ENCODE measurements at places on chromosomes 11 and 22. TPM values are rescaled to one million over a fixed set of nuclear protein-coding genes. Genes with fewer than 3 reads are reported as not detected.

The MADD gene
- total RNA-seq, result 33.3 TPM

The DLG2 gene
- total RNA-seq, result 19.8 TPM

The WNT7B gene
- 0.10 TPM for total RNA-seq

The TRAF6 gene
- total RNA-seq, result 6.4 TPM

The BAIAP2L2 gene
- 5.6 TPM for total RNA-seq

The MRPL49 gene
- 64.9 TPM for total RNA-seq

The B4GAT1 gene
- total RNA-seq, result 41.9 TPM

The IL18 gene
- total RNA-seq, result 3.5 TPM

The MS4A6E gene
- total RNA-seq, result not detected

The NUP50 gene
- total RNA-seq, result 96.6 TPM

The SCGB1C1 gene
- total RNA-seq, result not detected

The LIF gene
- total RNA-seq, result 3.6 TPM

- no peaks in the 10 kb centered on the region for H3K36me3 ChIP-seq
- no peaks in the 10 kb centered on the region for H3K4me1 ChIP-seq
- no peak overlapping the region for H3K4me3 ChIP-seq
Measured at GRCh38 chr11:131447277-131447815, 76.9 kb downstream of the NTM start.

- peak; percentile 93 for DNase-seq
- H3K27ac ChIP-seq, result no peak overlapping the region
- no peaks in the 10 kb centered on the region for H3K36me3 ChIP-seq
- no peak overlapping the region for H3K4me3 ChIP-seq
- peaks cover 7% of the 10 kb centered on the region for H3K27me3 ChIP-seq
Measured at GRCh38 chr11:69915501-69916250, 96.5 kb upstream of the FGF3 start.

GRCh38 chr11:114270531-114271270 is 25.5 kb upstream of the NNMT start:
- no peaks in the 10 kb centered on the region for H3K27me3 ChIP-seq
- no peaks in the 10 kb centered on the region for H3K36me3 ChIP-seq
- no peaks in the 10 kb centered on the region for H3K4me1 ChIP-seq
- H3K4me3 ChIP-seq, result no peak overlapping the region
- no peak for DNase-seq
- no peak overlapping the region for H3K27ac ChIP-seq

- H3K36me3 ChIP-seq, result no peaks in the 10 kb centered on the region
- DNase-seq, result no peak
- no peaks in the 10 kb centered on the region for H3K27me3 ChIP-seq
- H3K27ac ChIP-seq, result no peak overlapping the region
- no peak overlapping the region for H3K4me3 ChIP-seq
Measured at GRCh38 chr11:115255006-115255762, 249.0 kb downstream of the CADM1 start.

GRCh38 chr11:119624102-119624615 is 104.8 kb downstream of the NECTIN1 start:
- no peak overlapping the region for H3K4me3 ChIP-seq
- H3K27me3 ChIP-seq, result no peaks in the 10 kb centered on the region
- no peaks in the 10 kb centered on the region for H3K36me3 ChIP-seq
- H3K4me1 ChIP-seq, result no peaks in the 10 kb centered on the region

DNA sequence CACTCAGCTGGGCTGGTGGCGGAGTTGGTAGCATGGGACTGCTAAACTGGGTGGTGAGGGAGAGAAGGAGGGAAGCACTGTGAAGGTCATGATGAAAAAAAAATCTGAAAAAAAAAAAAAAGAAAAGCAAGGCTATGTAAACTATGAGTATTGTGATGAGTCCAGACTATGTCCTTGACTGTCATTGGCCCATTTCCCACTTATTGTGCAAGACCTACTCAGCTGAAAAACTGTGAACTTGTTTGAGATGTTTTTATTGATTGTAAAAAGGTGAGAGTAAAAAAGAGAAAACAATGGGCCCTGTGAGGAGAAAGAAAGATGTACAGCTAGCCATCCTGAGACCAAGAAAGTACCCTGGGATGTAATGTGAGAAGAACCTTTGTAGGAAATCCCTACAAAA is 798.4 kb upstream of the TENM4 start:
- DNase-seq, result no peak
- H3K27me3 ChIP-seq, result no peaks in the 10 kb centered on the region
- peaks cover 6% of the 10 kb centered on the region for H3K36me3 ChIP-seq
- no peak overlapping the region for H3K4me3 ChIP-seq

- H3K4me3 ChIP-seq, result no peak overlapping the region
- no peak overlapping the region for H3K27ac ChIP-seq
- H3K4me1 ChIP-seq, result no peaks in the 10 kb centered on the region
- no peak for DNase-seq
- H3K36me3 ChIP-seq, result no peaks in the 10 kb centered on the region
Measured at GRCh38 chr11:6191742-6192141, 7.3 kb upstream of the OR52W1 start.

GRCh38 chr11:58592760-58593472 is 14.1 kb downstream of the ZFP91 start:
- no peak overlapping the region for H3K4me3 ChIP-seq
- H3K27me3 ChIP-seq, result no peaks in the 10 kb centered on the region
- no peaks in the 10 kb centered on the region for H3K4me1 ChIP-seq
- no peak for DNase-seq
- no peaks in the 10 kb centered on the region for H3K36me3 ChIP-seq
- H3K27ac ChIP-seq, result no peak overlapping the region

- H3K4me1 ChIP-seq, result peaks cover 8% of the 10 kb centered on the region
- H3K27me3 ChIP-seq, result no peaks in the 10 kb centered on the region
- H3K4me3 ChIP-seq, result peak overlapping the region; percentile 53
- DNase-seq, result peak; percentile 95
Measured at GRCh38 chr22:41237036-41237706, 3.6 kb downstream of the CHADL start.

DNA sequence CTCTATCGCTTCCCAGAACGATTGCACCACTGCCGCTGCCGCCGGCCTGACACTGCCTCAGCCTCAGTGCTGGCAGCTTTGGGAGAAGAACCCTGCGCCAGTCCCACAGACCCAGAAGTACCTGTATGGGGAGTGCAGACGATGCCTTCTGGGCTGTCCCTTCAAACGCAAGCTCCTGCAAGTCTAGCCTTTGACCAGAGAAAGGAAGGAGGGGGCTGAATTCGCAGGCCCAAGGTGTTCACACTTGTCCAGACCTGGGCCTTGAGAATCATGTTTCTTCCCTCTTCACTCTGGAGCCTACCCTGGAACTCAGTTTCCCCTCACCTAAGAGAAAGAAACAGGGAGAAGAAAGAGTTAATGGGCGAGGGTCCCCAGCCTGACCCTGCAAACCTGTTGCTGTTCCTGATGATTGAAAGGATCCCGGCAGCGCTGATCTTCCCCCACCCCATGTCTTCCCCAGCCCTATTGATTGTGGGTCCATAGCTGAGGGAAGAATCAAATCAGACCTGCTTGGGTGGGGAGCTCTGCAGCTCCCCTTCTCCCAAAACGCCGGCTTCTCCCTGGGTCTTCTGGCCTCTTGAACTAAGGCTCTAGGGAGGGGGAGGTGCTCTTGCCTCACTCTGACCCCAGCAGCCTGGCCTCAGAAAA is 786 bp upstream of the MCAM start:
- peak overlapping the region; percentile 86 for H3K4me3 ChIP-seq
- H3K27me3 ChIP-seq, result peaks cover 42% of the 10 kb centered on the region
- no peaks in the 10 kb centered on the region for H3K36me3 ChIP-seq
- no peak for DNase-seq
- no peak overlapping the region for H3K27ac ChIP-seq

DNA sequence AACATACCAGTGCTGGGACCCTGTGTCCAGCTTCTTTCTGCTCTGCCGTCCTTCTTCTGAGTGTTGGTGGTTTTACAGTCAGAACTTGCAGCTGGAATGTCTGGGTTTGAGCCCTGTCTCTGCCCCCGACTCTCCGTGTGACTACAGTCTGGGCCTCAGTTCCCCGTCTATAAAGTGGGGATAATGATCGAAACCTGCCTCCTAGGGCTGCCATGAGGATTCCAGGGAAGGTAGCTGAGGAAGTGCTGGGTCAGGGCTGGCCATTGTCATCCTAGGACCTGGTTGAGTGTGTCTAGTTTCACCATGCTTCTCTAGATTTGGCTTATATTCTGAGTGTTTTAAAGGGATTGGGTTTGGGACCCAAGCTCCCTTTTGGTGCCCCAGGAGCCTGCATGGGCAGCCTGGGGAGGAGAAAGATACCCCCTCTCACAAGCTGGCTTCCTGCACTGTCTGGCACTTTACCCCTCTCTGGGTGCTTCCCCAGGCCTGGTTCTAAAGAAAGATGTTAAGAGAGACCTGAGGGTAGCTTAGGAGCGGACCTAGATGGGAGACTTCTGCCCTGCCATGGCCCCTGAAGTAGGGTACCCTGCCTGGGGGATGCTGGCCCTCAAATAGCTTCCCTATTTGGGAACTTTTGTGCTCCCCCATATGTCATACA is 49.9 kb downstream of the TSPAN18 start:
- H3K4me1 ChIP-seq, result peaks cover 43% of the 10 kb centered on the region
- H3K4me3 ChIP-seq, result no peak overlapping the region
- H3K27me3 ChIP-seq, result no peaks in the 10 kb centered on the region

DNA sequence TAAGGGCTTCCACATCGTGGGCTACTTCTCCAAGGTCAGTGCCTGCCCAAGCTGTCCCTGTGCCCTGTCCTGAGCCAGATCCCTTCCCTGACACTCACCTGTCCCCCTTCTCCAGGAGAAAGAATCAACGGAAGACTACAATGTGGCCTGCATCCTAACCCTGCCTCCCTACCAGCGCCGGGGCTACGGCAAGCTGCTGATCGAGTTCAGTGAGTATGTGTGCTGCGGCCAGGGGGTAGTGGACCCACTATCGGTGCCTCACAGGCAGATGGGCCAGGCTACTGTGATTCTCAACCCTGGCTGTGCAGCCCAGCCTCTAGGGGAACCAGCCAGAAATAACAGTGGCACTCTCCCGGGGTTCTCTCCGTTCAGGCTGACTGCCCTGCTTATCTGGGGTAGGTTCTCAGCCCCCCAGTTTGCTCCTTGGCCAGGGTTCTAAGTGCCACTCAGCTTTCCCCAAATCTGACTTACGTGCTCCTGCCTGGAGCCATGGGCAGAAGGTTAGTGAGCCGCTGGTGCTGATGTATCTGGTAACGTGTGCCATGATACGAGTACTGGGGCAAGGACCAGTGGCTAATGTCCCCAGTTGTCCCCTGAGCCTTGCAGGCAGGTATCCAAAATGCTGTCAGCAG is 3.7 kb downstream of the RNASEH2C start:
- peaks cover 22% of the 10 kb centered on the region for H3K36me3 ChIP-seq
- no peaks in the 10 kb centered on the region for H3K27me3 ChIP-seq
- H3K4me1 ChIP-seq, result peaks cover 6% of the 10 kb centered on the region
- no peak overlapping the region for H3K4me3 ChIP-seq
- no peak overlapping the region for H3K27ac ChIP-seq
- no peak for DNase-seq

DNA sequence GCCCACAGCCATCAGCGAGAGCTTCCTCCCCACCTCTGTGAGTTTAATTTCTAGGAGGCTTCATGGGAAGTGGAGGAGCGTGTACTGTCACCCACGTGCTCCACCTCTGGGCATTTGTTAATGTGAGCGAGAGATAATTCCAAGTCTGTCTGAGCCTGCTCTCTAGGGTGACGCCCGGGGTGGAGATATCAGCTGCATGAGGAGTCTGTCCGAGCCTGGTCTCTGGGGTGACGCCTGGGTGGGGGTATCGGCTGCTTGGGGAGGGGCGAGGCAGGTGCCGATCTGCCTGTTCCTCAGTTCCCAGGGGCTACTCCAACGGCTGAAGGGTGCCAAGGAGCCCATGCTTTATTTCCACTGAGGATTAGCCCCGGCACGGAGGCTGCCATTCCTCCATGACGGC is 735.0 kb downstream of the BRD1 start:
- no peaks in the 10 kb centered on the region for H3K36me3 ChIP-seq
- H3K27me3 ChIP-seq, result no peaks in the 10 kb centered on the region
- no peak overlapping the region for H3K4me3 ChIP-seq
- H3K4me1 ChIP-seq, result no peaks in the 10 kb centered on the region

DNA sequence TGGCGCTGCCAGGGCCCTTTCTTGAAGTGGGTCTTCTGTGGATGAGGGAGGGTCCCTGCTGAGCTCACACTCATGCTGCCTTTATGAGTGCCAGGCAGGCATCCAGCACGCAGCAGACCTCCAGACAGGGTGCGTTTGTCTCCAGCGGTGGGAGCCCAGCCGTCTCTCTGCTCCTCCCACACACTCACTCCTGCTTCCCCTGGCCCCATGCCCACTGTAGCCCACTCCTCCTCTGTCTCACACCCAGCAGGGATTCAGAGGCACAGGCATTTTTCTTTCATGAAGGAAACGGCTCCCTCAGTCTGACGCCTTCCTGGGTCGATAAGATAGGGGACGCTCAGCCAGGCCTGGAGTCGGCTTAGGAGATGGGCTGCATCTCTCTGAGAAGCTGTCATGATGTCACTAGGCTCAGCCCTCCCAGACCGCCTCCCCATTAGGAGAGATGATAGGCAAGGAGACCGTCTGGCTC is 183.9 kb upstream of the NCAM1 start:
- H3K27me3 ChIP-seq, result no peaks in the 10 kb centered on the region
- H3K36me3 ChIP-seq, result no peaks in the 10 kb centered on the region
- H3K4me3 ChIP-seq, result no peak overlapping the region
- H3K27ac ChIP-seq, result no peak overlapping the region

DNA sequence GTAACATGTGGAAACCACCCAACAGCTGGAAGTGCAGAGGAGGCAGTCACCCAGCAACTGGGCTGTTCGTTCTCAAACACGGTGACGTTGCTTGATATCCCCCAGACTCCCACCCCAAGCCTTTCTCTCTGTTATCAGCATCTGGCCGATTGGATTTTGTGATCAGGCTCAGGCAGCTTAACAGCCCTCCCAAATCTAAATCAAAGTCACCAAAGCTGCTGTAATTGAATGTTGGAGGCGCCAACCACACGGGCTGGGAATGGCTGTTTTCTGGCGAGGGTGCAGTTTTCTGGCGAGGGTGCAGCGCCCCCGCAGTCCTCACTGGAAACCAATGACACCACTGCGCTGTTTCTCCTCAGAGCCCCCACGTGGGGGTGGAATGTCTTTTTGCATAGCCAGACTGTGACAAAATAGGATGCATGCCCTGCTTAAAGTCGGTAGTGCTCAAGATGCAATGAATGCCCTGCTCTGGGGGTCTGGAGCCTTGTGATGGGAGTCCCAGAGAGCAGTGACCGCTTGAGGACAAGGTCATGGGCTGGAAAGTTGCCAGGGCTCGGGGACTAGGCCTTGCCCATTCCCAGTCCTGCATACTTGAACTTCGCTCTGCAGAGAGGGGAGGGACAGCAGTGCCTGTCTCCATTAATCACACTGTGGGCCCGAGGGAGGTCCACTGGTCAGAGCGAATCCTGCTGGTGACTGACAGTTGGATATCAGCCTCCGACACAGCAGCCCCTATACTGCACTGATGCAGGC is 105.3 kb downstream of the MORC2 start:
- no peak overlapping the region for H3K27ac ChIP-seq
- H3K4me3 ChIP-seq, result no peak overlapping the region
- DNase-seq, result peak; percentile 62
- no peaks in the 10 kb centered on the region for H3K36me3 ChIP-seq
